Activated CD8-positive, alpha-beta memory T cell treated with anti-CD3 and anti-CD28 coated beads for 48 hours (primary cell): ENCODE measurements at places on chromosomes 5 and 9.

DNA sequence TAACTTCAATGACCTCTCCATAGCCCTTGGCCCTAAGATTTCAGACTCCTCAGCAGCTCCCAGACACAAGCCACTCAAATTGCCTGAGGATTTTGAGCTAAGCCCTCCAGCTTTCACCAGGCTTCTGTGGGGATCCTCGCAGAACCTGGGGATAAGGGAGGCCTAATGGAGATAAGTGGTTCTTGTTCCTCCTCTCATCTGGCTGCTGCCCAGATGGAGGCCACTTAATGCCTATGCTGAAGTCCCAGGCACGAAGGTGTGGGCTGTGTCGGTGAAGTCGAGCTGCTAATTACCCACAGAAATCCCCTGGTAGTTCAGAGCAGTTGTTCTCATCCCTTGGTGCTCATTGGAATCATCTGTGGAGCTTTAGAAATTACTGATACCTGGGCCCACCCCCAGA is 10.3 kb upstream of the FAT2 start:
- no peak for DNase-seq

- DNase-seq: no peak
These were observed 9.8 kb downstream of the LHX2 start for GRCh38 chr9:124021385-124021769.

DNA sequence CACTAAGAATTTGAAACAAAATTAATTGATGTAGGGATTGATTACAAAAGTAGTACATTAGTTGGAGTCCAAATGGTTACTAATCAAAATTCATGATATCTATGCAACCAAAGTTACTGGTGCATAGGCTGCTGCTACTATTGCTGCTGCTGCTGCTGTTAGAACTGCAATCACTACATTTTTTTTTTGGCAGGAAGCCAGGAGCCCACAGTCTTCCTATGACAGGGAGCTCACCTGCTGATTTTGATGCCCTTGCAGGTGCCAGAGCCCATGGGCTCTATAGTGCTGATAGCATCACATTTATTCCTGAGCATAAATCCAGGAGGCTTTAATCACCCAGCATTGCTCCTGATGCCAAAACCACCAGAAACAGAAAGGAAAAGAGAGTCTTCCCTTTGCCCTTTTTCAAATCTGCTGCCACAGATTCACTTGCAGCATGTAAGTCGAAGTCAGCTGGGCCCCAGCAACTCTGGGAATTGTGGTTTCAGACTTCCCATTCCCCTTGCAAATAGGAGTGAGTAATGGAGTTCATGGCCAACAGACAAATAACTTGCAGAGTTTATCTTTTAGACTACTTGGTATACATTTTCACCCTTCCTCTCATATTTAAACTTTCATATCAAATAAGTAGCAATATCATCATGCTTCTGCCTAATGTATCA is 17.6 kb downstream of the SLCO6A1 start:
- no peak for DNase-seq

DNA sequence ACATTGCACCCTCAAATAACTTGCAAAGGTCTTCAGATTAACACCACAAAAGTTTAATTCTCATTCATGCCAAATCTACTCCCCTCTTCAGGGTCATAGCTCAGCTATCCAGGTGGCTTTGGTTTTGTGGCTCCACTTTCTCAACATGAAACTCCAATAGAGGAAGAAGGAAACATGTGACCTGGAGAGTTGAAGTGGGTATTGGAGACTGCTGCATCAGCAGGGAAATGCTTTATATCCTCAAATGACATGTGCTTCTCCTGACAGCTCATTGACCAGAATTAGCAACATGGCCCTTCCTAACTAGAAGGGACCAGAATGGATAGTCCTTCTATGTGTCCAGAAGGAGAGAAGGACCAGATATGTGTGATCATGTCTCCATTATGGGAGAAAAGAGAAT is 73.6 kb downstream of the TLR4 start:
- DNase-seq: no peak

GRCh38 chr5:165497707-165498106 is 1992.3 kb downstream of the MAT2B start:
- no peak for DNase-seq

DNA sequence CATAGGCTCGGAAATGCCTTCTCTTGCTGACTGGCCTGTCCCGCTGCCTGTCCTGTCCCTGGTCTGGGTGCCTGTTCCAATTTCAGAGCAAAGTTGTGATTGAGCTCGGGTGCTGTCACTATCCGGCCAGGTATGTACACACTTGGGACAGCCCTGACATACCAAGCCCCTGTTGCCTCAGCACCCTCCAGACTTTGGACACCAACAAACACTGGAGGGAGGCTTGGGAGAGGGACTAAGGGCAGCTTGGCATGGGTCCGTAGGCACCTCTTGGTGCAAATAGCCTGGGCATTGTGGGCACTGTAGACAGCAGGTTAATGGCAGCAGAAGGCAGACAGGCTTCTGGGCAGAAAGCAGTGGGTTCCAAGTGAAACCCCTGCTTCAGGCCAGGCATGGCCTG is 86.3 kb upstream of the SEMA6A start:
- no peak for DNase-seq

GRCh38 chr5:89199306-89199705 is 316.3 kb upstream of the MEF2C start:
- no peak for DNase-seq

DNA sequence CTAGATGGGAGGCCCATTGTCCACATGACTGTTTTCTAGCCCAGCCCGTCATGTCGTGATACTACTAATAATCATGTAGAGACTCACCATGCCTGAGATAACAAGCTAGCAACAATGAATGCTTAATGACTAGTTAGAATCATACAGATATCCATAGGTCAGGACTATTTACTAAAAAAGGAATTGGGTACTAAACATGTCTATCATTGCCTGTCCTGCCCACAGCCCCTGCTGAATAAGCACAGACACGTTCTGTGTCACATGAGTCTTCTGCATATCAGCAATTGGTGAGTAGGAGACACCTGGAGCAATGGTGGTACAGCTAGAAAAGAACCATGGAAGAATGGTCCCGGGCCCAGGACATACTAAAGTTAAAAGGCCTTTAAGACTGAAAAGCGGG is 18.0 kb downstream of the FRRS1L start:
- no peak for DNase-seq
